Astrocyte of the hippocampus (primary cell): ENCODE measurements at places on chromosomes 12 and 14.
A peak's percentile ranks its signal among the peaks of the same experiment; 100 is the strongest.

DNA sequence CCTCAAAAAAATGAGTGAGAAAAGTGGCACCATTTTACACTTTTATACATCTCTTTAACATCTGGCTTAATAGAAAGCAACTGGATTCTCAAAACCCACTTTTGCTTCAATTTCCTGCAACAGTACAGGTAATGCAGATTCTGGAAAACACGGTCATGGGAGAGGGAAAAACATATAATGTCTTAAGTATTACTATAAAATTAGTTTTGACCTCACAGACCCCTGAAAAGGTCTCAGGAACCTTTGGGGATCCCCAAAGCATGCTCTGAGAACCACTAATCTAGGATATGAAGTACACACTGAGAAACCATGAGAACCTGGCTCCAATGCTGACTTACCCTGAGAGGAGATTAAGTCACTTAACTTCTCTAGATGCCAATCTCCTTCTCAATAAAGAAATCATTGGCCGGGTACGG lies 64.7 kb downstream of the PPP2R5E start:
- DNase-seq: no peak

DNA sequence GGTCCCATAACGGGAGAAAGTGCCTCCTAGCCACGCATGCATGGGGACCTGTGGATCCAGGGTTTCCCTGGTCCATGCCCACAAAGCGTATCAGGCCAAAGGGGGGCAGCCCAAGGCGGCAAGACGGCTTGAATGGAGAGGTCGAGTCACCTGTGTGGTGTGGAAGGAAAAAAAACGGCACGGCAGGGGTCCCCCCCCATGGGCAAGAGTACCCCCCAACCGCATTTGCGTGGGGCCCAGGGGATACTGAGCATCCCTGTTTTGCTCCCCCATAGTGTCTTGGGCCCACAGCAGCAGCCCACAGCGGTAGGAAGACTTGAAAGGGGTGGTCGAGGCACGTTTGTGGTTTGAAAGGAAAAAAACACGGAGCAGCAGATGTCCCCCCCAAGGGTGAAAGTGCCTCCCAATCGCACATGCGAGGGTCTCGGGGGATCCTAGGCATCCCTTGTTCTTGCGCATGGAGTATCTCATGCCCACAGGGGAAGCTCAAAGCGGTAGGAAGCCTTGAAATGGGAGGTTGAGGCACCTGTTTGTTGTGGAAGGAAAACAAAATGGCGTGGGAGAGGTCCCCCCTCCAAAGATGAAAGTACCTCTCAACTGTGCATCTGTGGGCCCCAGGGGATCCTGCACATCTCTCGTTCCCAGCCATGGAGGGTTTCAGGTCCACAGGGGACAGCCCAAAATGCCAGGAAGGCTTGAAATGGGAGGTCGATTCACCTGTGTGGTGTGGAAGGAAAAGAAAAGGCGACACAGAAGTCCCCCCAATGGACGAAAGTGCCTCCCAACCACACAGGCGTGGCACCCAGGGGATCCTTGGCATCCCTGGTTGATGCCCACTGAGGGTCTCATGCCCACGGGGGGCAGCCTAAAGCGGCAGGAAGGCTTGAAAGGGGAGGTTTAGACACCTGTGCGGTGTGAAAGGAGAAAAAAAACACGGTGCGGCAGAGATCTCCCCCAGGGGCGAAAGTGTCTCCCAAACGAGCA lies 577.5 kb downstream of the ALG10 start:
- no peak for DNase-seq

- DNase-seq: no peak
Measured at GRCh38 chr14:37668646-37669045, 73.2 kb downstream of the TTC6 start.

- DNase-seq: no peak
Measured at GRCh38 chr12:123097561-123098084, 53.3 kb downstream of the PITPNM2 start.

- peak; percentile 57 for DNase-seq
Measured at GRCh38 chr12:120093592-120094355, 22.8 kb downstream of the RAB35 start.

DNA sequence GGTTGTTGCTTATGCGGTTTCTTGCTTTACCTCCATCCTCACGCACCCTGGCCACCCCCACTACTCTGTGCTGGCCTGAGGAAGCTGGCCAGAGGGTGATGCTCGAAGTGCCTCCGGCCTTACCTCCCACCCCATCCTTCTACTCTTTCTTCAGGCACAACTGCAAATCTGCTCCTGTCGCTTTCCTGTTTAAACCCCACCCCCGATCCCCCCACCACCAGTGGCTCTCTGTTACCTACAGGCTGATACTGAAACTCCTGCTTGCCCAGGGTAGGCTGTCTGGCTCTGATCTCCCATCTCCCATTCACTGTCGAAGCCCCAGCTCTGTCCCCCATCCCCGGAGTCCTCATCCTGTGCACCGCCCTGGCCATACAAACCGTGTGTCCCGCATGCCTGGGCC lies 111.5 kb downstream of the PRMT8 start:
- no peak for DNase-seq

GRCh38 chr14:93212432-93212831 lies 5.4 kb downstream of the UBR7 start:
- DNase-seq: no peak

GRCh38 chr14:36633580-36633979 lies 28.1 kb upstream of the PAX9 start:
- DNase-seq: no peak

DNA sequence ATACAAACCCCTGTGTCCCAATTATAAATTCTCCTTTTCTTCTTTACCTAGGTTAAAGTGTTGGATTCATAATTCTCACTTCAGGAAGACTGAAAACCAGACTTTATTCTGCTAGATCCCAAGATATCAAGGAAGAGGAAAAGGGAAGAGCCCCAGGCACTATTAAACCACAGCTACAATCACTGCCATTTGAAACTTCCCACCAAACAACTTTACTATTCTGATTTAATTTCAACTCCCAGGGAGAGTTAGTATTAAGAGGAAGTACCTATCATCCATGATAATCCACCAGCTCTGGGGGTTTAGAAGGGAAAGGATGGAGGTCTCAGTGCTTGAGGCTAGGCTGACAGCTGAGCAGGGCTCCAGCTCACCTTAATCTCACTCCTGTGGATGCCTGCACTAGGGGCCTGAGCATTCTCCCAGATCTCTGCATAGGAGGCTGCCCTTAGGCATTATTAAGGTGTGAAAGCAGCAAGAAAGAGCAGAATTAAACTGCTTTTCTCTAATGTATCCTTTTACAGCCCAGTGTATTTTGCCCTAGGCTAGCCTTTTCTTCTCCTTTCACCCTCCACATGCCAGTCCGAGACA lies 52.9 kb downstream of the MYF5 start:
- DNase-seq: no peak
